ENCODE measurements at places on chromosomes 2 and 18. TPM values are rescaled to one million over a fixed set of nuclear protein-coding genes. Genes with fewer than 3 reads are reported as not detected.

GRCh38 chr2:183000846-183001245 lies 37.4 kb downstream of the NCKAP1 start:
- DNase-seq: no peak
- peaks cover 5% of the 10 kb centered on the region for H3K36me3 ChIP-seq
- H3K27ac ChIP-seq: no peak overlapping the region

GRCh38 chr2:219174146-219174545 lies 2.6 kb downstream of the CNPPD1 start:
- H3K4me3 ChIP-seq: no peak overlapping the region
- peaks cover 31% of the 10 kb centered on the region for H3K36me3 ChIP-seq
- no peaks in the 10 kb centered on the region for H3K27me3 ChIP-seq
- H3K4me1 ChIP-seq: peaks cover 23% of the 10 kb centered on the region
- DNase-seq: no peak
- H3K27ac ChIP-seq: no peak overlapping the region

- no peaks in the 10 kb centered on the region for H3K36me3 ChIP-seq
- no peak overlapping the region for H3K27ac ChIP-seq
- H3K27me3 ChIP-seq: no peaks in the 10 kb centered on the region
- H3K4me3 ChIP-seq: no peak overlapping the region
- H3K4me1 ChIP-seq: peaks cover 3% of the 10 kb centered on the region
- no peak for DNase-seq
Measured at GRCh38 chr18:3230401-3231334, 10.9 kb upstream of the MYOM1 start.

- peak overlapping the region; percentile 83 for H3K27ac ChIP-seq
- H3K36me3 ChIP-seq: no peaks in the 10 kb centered on the region
- no peaks in the 10 kb centered on the region for H3K27me3 ChIP-seq
- peaks cover 10% of the 10 kb centered on the region for H3K4me1 ChIP-seq
- H3K4me3 ChIP-seq: peak overlapping the region; percentile 84
Measured at GRCh38 chr2:138500592-138501424, 762 bp upstream of the SPOPL start.

DNA sequence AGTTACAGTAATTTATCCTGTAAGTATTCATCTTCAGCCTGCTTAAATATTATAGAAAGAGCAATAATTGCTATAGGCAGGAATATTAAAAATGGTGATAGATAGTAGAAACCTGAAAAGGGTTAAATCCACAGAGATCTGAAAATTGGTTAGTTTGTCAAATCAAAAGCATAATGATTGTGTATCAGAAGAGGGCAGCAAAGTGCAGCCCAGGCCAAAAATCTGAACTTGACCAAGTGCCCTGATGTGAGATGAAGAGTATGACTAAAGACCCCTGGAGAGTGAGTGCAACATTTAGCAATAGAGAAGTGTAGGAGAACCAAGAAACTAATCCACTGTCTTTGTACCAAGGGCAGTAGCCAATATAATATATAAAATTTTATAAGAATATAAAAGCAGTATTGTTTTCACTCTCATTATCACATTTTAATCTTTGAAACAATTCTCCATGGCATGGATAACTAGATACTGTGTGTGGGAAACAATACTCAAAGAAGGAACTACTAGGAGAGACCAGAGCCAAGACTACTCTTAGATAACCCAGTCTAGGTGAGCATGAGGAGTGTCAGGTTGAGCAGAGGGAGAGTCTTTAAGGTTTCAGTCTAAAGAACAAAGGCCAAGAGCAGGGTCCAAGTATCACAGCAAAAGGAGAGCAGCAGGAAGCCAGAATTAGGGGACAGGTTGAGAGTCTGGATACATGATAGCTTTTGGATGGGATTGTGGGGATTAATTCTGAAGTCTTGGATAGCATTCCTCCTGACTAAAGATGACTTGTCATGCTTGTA lies 148.7 kb downstream of the CALCRL start:
- no peak overlapping the region for H3K27ac ChIP-seq
- H3K4me1 ChIP-seq: no peaks in the 10 kb centered on the region
- no peaks in the 10 kb centered on the region for H3K27me3 ChIP-seq
- no peak overlapping the region for H3K4me3 ChIP-seq

GRCh38 chr2:111143107-111143842 lies 22.6 kb downstream of the BCL2L11 start:
- no peaks in the 10 kb centered on the region for H3K36me3 ChIP-seq
- no peak for DNase-seq
- no peak overlapping the region for H3K27ac ChIP-seq
- no peaks in the 10 kb centered on the region for H3K27me3 ChIP-seq
- H3K4me3 ChIP-seq: no peak overlapping the region
- H3K4me1 ChIP-seq: peaks cover 3% of the 10 kb centered on the region

DNA sequence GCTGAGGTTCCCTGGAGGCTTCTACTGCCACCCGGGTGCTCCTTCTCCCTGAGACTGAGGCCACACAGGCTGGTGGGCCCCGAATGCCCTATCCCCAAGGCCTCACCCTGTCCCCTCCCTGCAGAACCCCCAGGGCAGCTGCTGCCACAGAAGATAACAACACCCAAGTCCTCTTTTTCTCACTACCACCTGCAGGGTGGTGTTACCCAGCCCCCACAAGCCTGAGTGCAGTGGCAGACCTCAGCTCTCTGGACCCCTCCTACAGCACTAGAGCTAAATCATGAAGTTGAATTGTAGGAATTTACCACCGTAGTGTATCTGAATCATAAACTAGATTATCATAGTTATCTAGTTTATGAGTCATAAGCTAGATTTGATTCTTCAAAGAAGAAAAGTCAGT lies 7.3 kb upstream of the CENPA start:
- H3K27ac ChIP-seq: no peak overlapping the region
- no peak overlapping the region for H3K4me3 ChIP-seq
- no peaks in the 10 kb centered on the region for H3K27me3 ChIP-seq
- no peaks in the 10 kb centered on the region for H3K4me1 ChIP-seq
- DNase-seq: no peak
- H3K36me3 ChIP-seq: peaks cover 69% of the 10 kb centered on the region

- no peak overlapping the region for H3K27ac ChIP-seq
- no peak overlapping the region for H3K4me3 ChIP-seq
- DNase-seq: no peak
- H3K4me1 ChIP-seq: peaks cover 8% of the 10 kb centered on the region
- no peaks in the 10 kb centered on the region for H3K36me3 ChIP-seq
- H3K27me3 ChIP-seq: no peaks in the 10 kb centered on the region
Measured at GRCh38 chr2:98282109-98282508, 64.1 kb upstream of the CNGA3 start.

DNA sequence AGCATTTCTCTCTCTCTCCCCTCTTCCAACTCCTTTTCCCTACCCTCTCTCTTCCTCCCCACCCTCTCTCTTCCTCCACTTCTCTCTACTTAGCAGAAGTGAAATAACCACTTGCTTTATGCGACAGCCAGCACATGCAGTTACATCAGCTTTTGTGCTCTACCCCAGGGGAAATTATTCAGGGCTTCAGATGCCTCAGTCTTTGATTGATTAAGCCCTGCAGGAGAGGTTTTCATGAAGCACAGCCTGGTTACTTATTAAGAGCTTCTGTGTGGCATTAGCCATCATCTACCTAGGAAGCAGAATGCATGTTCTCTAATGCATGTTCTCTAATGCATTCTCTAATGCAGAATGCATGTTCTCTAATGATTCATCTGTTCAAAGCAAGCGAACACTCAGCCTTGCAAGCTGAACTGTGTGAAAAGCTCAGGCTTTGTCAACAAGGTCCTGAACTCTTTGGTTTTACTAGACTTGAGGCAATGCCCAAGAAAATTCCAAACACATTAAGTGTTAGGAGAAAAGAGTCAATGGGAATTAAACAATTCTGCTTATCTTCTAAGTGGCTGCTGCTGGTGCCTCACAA lies 56.1 kb downstream of the LHCGR start:
- H3K4me3 ChIP-seq: no peak overlapping the region
- H3K36me3 ChIP-seq: no peaks in the 10 kb centered on the region
- no peaks in the 10 kb centered on the region for H3K4me1 ChIP-seq
- no peak for DNase-seq
- no peak overlapping the region for H3K27ac ChIP-seq

DNA sequence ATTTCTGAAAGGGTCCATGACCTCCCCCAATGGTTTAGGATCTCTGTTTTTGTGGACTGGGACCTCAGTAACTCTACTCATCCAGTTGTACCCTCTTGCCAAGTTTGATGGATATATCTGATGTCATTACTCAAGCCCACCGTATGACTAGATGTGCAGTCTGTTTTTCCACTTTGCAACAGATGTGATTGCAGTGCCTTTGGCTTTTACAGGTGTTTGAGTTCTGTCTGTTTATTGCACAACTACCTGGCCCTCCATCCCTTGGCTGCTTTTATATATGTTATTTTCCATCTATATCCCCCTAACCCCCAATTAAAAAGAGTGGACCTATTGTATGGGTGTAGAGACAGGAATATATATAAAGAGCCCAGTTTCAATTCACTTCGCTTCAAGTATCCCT lies 10.8 kb downstream of the NCOA1 start:
- no peak overlapping the region for H3K4me3 ChIP-seq
- H3K4me1 ChIP-seq: no peaks in the 10 kb centered on the region
- H3K27me3 ChIP-seq: no peaks in the 10 kb centered on the region
- no peak overlapping the region for H3K27ac ChIP-seq

DNA sequence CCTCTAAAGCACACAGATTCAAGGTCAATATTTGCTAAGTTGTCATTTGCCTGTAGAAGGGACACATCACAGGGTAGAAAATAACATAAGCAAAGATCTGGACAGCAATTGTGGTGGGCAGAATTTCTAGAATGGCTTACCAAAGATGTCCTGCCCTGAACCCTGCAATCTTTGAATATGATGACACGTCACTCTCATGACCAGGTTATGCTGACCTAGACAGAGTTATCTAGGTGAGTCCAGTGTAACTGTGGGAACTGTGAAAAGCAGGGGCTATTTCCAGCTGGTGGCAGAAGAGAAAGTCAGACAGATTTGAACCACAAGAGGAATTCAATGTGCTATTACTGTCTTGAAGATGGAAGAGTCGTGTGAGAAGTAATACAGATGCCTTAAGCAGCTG lies 112.3 kb upstream of the CNGA3 start:
- peak; percentile 15 for DNase-seq
- no peaks in the 10 kb centered on the region for H3K27me3 ChIP-seq
- no peak overlapping the region for H3K4me3 ChIP-seq
- peaks cover 6% of the 10 kb centered on the region for H3K4me1 ChIP-seq
- H3K36me3 ChIP-seq: no peaks in the 10 kb centered on the region

GRCh38 chr2:45962177-45962921 lies 310.9 kb downstream of the PRKCE start:
- peaks cover 17% of the 10 kb centered on the region for H3K4me1 ChIP-seq
- H3K27me3 ChIP-seq: no peaks in the 10 kb centered on the region
- H3K4me3 ChIP-seq: no peak overlapping the region
- H3K36me3 ChIP-seq: no peaks in the 10 kb centered on the region
- peak; percentile 94 for DNase-seq

DNA sequence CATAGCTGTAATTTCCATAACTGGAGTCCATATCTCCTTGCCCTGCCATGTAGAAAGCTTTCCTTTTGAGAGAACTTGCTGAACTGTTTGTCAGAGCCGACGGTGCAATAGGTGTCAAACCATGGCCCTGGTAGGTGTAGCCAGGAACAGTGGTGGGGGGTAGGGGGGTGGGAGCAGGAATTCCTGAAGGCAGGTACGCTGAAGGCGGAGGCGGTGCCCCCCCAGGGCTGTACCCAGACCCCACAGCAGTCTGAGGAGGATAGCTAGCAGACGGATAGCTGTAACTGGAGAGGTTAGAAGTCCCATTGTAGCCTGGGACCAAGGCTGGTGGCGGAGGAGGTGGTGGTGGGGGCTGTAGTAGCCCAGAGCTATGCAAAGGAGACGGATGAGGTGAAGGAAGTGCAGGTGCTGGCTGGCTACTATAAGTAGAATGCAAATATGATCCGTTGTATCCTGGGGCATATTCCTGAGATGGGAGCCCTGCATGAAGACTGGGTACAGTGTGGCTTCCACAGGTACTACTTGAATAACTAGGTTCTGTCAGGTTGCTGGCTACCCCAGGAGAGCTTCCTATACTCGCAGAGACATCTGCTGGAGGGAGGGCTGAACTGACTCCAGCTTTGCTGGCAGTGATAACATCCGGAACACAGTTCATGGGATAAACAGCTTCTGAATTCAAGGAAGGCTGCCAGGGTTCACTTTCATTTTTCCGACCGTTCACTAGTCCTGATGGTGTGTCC lies 124.8 kb downstream of the FIGN start:
- DNase-seq: no peak
- H3K27ac ChIP-seq: no peak overlapping the region
- no peaks in the 10 kb centered on the region for H3K27me3 ChIP-seq
- peaks cover 3% of the 10 kb centered on the region for H3K36me3 ChIP-seq
- H3K4me3 ChIP-seq: no peak overlapping the region
- H3K4me1 ChIP-seq: no peaks in the 10 kb centered on the region

DNA sequence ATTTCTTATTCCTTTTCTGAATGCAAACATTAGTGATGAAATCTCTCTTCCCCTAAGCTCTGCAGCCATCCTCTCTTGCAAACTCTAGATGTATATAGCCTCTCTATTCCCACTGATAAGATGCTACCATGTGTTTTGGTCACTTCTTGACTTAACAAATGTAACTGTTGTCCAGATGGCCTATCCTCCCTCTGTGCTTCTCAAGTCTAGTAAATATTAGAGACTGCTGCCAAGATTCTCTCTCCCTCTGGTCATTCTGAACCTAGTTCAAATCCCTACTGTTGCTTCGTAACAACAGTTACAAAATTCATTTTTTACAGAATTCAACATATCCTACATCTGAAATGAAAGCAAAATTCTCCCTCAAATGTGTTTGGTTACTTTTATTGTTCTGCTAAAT lies 156.6 kb downstream of the TXNL1 start:
- DNase-seq: no peak
- no peaks in the 10 kb centered on the region for H3K27me3 ChIP-seq
- no peak overlapping the region for H3K4me3 ChIP-seq
- no peaks in the 10 kb centered on the region for H3K4me1 ChIP-seq
- H3K27ac ChIP-seq: no peak overlapping the region

DNA sequence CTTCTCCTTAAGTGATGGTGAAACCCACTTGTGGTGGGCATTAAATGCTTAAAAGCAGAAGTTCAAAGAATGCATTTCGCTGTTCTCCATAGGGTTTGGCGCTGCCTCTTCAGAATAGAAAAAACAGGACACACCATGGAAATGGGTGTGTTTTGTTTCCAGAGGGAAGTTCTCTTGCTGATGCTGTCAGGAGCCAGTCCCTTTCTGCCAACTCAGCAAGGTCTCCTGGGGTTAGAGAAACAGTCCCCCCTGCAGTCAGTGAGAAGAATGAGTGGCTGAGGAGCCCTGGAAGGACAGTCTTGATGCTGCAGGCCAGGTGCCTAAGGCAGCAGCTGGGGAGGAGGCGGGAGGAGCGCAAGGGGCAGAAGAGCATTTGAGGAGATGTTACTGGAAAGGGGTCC lies 37.8 kb upstream of the ASAP2 start:
- no peak overlapping the region for H3K4me3 ChIP-seq
- peak overlapping the region; percentile 19 for H3K27ac ChIP-seq
- DNase-seq: peak; percentile 57

- peaks cover 3% of the 10 kb centered on the region for H3K36me3 ChIP-seq
- no peak for DNase-seq
- peaks cover 23% of the 10 kb centered on the region for H3K4me1 ChIP-seq
- H3K27ac ChIP-seq: no peak overlapping the region
- H3K27me3 ChIP-seq: peaks cover 39% of the 10 kb centered on the region
Measured at GRCh38 chr18:79799619-79800370, 2.1 kb downstream of the KCNG2 start.

GRCh38 chr2:235900631-235901030 lies 267.6 kb downstream of the GBX2 start:
- no peaks in the 10 kb centered on the region for H3K27me3 ChIP-seq
- no peak for DNase-seq
- peaks cover 9% of the 10 kb centered on the region for H3K4me1 ChIP-seq

The SMYD1 gene
- polyA plus RNA-seq: 0.42 TPM

The NABP1 gene
- 5.1 TPM for polyA plus RNA-seq

The PAX8 gene
- polyA plus RNA-seq: 42.7 TPM

The CAPN13 gene
- 0.65 TPM for polyA plus RNA-seq

The ACTG2 gene
- polyA plus RNA-seq: 5.5 TPM

The NAT8 gene
- polyA plus RNA-seq: 1.5 TPM

The AMER3 gene
- polyA plus RNA-seq: 11.4 TPM

The CBLN2 gene
- 60.1 TPM for polyA plus RNA-seq

The REG1B gene
- not detected for polyA plus RNA-seq

The SUCLG1 gene
- 116 TPM for polyA plus RNA-seq

The RNF144A gene
- 71.1 TPM for polyA plus RNA-seq
